ENCODE measurements at places on chromosomes 2 and 18. TPM values are rescaled to one million over a fixed set of nuclear protein-coding genes. Genes with fewer than 3 reads are reported as not detected.

GRCh38 chr2:28049416-28049815, 158.9 kb downstream of the BABAM2 start:
- DNase-seq, result no peak

DNA sequence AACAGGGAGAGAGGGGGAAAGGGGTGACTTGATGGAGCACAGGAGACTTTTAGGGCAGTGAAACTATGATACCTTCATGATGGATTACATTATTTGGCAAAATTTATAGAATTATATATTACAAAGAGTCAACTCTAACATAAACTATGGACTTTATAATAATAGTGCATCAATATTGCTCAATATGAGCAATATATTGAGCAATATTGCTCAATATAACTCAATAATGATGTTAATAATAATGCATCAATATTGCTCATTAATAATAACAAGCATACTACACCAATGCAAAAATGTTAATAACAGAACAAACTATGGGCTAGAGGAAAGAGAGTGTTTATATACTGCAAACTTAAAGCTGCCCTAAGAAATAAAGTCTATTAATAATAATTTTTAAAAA, 3.1 kb upstream of the UNC80 start:
- no peak for DNase-seq

Gene CDKL4
- total RNA-seq, result 1.1 TPM

DNA sequence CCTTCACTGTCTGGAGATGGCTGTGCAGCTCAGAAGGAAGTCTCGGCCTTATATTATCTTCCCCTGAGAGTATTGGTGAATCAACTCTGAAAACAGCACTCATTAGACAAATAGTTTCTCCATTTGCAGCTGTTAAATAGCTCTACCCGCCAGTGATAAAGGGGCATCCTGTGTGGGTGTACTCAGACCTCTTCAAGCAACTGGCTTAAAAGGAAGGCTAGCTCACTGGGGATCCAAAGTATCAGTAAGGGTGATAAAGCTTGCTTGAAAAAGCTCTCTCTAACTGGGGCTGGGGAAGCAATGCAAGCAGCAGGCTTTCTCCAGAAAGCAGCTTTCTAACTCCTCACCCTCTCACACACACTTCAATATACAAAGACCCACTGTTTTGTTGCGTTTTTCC, 64.9 kb upstream of the PSMD14 start:
- DNase-seq, result no peak

DNA sequence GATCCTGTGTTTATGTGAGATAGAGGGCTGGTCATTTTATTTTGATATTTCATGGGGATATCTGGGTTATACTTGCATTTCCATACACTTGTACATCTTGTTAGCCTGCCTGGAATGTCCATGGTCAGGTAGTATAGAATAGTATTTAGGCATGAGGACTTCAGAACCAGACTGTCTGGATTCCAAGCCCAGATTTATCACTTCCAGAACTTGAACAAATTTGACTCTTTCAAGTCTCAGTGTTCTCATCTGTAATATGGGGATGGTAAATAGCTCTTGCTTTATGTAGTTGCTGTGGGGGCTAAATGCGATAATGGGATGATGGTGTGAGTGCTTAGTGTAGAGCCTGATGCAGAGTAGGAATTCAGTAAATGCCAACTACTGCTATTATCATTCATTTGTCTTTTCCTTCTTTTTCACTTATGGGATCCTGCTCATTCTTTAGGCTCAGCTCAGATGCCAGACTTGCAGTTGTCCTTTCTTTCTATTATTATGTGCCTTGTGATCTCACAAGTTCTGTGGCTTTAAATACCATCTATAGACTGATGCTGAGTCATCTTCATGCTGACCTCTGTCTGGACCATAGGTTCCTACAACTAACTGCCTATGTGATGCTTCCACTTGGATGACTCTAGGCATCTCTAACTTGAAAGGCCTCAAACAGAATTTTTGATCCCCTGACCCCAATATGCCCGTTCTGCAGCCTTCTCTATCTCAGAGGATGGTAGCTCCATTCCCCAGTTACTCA, 67.4 kb downstream of the POLE4 start:
- DNase-seq, result no peak

DNA sequence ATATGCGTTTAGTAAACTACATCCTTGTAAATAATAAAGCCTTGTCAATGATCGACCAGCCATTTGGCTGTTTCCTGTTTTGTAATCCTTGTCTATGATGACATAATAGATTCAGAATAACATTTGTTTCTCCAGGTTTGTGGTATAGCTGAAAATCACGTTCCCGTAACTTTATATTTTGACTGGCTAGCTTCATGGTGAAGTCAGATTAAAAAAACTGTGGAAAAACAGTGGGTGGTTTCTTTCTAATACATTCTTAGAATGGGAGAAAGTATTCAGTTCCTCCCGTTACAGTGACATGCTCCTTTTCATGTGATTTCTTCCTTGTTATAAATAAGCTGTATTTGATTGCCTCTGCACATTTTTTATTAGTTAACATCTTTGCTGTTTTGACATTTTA, 366.9 kb downstream of the NYAP2 start:
- DNase-seq, result no peak

Gene NRP2
- 17.7 TPM for total RNA-seq

DNA sequence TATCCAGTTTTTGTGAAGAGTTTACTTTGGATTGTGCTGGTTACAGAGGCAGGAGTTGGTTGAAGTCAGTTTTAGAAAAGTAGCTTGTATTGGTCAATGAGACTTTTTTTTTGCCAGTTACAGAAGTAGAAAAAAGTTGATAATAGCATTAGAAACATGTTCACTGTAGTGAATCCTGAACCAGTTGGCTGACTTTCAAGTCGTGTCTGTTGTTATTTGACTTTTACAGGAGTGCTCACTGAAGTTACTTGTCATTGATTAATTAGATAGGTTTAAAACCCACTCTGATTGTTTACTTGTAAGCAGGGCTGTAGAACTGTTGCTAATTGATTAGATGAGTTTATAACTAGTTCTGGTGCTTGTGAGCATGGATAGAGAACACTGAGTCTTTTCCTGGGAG, 312.0 kb upstream of the VWC2L start:
- DNase-seq, result no peak

GRCh38 chr2:67290451-67291290, 106.5 kb upstream of the ETAA1 start:
- no peak for DNase-seq

Gene SCYGR6
- not detected for total RNA-seq

- no peak for DNase-seq
Observed at GRCh38 chr2:84449711-84450110, 9.4 kb downstream of the SUCLG1 start.

GRCh38 chr2:215447673-215448081, 11.8 kb upstream of the FN1 start:
- DNase-seq, result no peak

GRCh38 chr18:3689986-3690763, 240.2 kb downstream of the TGIF1 start:
- no peak for DNase-seq

DNA sequence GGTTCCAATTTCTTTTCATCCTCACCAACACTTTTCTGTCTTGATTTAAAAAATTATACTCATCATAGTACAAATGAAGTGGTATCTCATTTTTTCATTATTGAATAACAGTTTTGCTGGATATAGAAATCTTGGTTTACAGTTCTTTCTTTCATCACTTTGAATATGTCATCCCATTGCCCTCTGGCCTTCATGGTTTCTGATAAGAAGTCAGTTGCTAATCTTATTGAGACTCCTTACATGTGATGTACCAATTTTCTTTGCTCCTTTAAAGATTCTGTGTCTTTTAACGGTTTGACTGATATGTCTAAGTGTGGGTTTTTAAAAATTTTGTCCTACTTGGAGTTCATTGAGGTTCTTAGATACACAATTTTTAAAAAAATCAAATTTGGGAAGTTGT, 35.0 kb downstream of the SLC3A1 start:
- no peak for DNase-seq

GRCh38 chr2:202109737-202110184, 36.7 kb downstream of the KIAA2012 start:
- DNase-seq, result no peak

- no peak for DNase-seq
Observed at GRCh38 chr2:128604045-128604444, 285.4 kb upstream of the HS6ST1 start.

Gene IL36RN
- total RNA-seq, result not detected

DNA sequence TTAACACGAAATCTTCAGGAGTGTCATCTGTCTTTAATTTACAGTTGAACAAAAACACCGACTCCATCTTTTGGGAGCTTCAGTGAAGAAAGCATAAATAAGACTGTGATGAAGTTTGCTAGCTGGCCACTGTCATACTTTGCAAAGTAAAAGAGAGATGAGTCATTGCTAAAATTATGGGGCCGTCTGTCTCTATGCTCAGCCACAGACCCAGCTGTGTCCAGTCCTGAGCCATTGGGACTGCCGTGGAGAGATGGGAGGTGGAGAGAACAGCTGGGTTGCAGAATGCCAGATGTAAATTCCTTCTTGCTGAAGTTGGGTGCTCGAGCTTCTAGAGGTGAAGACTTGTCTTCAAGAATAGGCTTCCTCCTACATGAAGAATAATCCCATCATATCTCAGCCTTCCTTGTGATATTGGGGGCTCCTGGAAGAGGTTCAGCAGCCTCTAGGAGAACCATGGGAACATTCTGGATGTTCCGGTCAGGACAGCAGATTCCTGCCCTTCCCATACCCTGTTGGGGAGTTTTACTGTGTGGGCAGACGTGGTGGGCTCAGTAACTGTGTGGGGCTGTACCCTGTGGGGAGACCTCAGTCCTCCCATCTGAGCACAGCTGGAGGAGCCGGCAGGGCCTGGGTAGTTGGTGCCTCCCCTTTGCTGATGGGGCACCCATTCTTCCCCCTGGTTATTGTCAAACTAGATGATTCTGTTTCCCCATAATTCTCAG, 71.1 kb downstream of the LDLRAD4 start:
- DNase-seq, result no peak

DNA sequence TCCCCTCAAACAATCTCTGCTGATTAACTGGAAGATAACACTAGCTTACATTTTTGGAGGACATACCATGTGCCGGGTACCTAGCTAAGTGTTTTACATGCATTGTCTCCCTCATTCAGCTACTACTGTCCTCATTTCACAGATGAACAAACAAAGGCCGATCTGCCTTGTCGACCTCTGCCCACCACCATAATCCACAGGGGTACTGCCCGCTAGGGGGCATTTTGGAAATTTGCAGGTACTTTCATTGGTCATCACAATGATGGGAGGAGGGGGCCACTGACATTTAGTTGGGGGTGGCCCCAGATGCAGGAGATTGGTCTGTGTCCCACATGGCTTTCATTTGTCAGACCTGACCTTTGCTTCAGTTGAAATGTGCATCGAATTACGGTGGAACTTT, 3.9 kb upstream of the TMEM163 start:
- no peak for DNase-seq

Gene TDRD15
- total RNA-seq, result 0.59 TPM

GRCh38 chr18:44876755-44877154, 196.1 kb downstream of the SETBP1 start:
- no peak for DNase-seq

DNA sequence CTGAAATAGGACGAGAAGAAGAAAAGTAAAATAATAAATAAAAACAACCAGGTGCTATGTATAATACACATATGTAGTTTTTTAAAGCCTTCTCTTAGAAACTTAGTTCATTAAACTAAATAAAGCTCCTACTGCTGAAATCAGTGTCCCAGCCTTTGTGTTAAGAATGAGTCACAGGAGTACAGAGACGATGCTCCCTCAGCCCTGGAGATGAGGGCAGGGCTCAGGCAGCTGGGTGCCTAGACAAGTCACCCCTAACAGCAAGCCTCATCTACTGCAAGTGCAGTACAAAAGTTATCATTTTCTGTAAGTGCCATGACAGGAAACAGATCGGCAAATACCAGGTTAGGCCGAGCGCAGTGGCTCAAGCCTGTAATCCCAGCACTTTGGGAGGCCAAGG, 18.2 kb downstream of the KIDINS220 start:
- DNase-seq, result no peak

Gene LIMS3
- total RNA-seq, result 0.75 TPM

Gene MRPL30
- total RNA-seq, result 19.6 TPM

Gene ARL4C
- total RNA-seq, result 2.8 TPM

- no peak for DNase-seq
Observed at GRCh38 chr2:30790879-30791278, 16.4 kb downstream of the CAPN13 start.

Gene CNPPD1
- total RNA-seq, result 39.8 TPM

Gene DES
- 50.0 TPM for total RNA-seq

DNA sequence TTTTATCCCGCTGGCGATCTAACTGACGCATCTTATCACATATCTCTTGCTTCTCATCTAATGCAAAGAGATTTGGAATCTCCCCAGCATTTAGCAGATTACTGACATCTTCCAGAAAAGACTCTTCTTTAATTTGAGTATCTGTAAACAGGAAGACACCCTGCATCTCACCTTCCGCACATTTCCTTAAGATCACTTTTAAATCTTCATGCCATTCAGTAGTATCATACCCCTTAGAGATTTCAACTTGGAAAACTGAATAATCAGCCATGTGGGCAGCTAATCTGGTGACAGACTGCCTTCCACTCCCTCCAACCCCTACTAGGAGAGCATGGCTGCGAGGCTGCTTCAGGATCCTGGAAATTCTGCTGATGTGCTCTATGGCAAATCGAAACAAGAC, 204.3 kb downstream of the DNAH7 start:
- DNase-seq, result no peak

Measured in liver (tissue), 10 donors.